ENCODE measurements at places on chromosomes 11 and 22.
A peak's percentile ranks its signal among the peaks of the same experiment; 100 is the strongest.

DNA sequence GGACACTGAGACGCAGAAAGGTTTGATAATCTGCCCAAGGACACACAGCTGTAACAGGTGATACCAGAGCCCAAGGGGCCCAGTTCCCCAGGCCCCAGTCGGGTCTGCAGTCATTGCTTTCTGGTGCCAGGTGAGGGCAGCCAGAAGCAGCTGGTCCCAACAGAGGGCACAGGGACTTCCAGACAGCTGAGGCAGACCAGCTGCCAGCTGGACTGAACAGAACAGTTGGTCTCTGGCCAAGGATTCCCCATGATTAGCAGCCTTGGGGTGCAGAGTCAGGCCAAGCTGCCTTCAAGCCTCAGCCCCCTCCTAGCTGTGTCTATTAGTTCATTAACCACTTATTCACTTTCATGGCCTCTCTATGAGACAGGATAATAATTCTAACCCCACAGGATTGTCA, 105.6 kb downstream of the RRAS2 start:
- DNase-seq: peak; percentile 38

DNA sequence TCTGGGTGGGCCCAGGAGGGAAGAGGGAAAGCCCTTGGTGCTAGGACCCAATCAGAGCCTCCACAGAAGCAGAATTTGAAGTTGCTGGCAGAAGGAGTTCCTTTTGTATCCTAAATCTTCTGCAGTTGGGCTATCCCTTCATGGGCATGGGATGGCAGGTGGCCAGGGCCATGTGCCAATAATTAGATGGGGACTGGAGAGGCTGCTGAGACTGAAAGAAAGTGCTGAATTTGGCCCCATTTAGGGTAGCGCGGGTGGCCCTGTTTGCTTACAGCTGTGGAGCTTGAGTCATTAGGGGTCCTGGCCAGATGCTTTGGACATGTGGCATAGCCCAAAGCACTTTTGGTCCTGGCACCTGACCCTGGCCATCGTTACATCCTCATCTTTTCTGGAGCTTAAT, 27.1 kb downstream of the PARVA start:
- no peak for DNase-seq

- DNase-seq: no peak
Measured at GRCh38 chr11:127950162-127950561, 637.2 kb downstream of the ETS1 start.

DNA sequence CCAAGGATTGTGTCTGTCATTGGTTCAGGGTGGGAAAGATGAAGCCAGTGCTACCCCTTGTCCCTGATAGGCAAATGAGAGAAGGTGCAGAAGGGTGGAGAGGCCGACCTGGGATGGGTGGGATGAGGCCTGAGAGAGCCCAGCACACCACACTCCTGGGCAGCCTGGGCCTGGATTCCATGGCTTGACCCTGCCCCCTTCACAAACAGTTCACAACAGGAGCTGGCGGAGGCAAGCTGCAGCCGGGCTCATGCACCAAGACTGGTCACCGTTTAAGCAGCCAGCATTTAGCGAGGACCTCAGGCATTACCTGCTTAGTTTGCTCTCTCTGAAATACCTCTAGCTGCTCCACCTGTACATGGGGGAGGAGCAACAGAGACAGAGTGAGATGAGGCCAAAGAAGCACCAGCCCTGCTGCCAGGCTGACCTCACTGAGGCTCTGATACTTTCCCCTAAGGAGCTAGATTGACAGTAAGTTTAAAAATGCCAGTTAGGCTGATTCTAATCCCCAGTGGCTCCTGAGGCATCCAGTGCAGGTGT, 13.5 kb downstream of the IL18BP start:
- no peak for DNase-seq

DNA sequence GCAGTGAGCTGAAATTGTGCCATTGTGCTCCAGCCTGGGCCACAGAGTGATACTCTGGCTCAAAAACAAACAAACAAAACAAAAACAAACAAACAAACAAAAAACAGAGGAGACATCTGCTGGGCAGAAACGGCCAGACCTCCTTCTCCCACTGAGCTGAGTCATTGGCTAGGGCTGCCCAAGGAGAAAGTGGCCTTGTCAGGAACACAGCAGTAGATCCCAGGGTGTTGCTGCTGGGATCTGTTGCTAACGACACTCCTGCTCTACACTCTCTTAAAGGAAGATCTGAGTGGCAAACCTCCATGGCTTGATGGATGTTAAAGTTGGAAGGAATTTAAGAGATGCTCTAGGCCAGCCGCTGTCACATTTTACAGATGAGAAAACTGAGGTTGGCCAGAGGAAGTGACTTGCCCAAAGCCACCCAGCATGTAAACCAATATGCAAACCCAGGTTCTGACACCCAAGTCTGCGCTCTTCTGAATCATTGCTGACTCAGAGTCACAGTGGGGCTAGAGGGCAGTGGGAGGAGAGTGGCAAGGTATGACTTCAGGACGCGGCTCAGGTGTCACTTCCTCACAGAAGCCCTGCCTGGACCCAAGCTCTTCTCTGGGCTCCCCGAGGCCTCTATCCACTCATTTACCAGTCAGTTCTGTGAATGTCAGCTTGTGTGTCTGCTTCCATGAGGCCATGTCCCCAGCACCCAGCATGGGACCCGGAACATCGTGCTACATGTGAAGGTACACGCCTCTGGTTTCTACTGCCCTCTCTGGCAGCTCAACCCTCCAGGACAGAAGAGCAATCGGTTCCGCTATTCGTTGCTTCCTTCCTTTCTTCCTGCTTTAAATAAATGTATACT, 11.3 kb upstream of the GDPD5 start:
- no peak for DNase-seq

GRCh38 chr22:41914611-41915034, 251 bp downstream of the SHISA8 start:
- DNase-seq: no peak
